ENCODE measurements at places on chromosomes 4 and X.

GRCh38 chr4:183960046-183960420 lies 54.9 kb downstream of the STOX2 start:
- DNase-seq: peak; percentile 26

GRCh38 chr4:28148221-28148620 lies 1287.6 kb downstream of the STIM2 start:
- DNase-seq: no peak

DNA sequence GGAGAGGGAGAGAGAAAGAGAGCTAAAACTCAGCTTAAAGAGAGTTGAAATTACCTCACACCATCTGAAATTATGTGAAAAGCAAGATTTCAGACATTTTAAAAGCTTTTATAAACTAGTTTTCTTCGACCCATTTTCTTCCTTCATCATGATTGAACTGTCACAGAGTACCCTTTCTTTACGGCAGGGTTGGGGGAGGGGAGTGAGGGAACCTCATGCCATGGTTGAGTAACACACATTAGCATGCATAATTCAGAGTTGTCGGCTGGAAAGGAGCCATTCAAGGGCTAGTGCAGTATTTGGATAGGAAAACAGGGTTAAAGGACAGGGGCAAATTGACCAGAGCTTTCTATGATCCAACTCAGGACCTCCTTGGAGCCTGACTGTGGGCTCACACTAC lies 46.2 kb downstream of the PCDH19 start:
- DNase-seq: no peak

- DNase-seq: peak; percentile 58
These were observed 92.5 kb upstream of the EDA2R start for GRCh38 chrX:66731398-66731797.
